Esophagus squamous epithelium (tissue), 5 donors: ENCODE measurements at places on chromosomes 6 and 20. TPM values are rescaled to one million over a fixed set of nuclear protein-coding genes. Genes with fewer than 3 reads are reported as not detected.

DNA sequence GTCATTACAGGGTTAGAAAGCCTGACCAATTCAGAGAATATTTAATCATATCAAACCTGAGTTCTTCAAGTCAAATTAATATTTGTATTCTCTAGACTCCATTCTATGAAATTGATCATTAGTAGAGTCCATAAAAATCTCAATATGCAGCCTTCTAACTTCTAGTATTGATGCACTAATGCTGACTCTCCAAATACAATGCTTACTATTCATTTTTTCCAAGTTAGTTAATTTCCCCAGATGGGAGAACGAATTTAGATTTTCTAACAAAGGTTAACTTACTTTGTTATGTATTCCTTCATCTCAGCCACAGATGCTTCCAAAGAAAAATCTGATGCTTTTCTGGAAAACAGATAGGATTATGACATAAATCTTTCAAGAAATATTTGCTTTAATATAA, 12.4 kb upstream of the NDRG3 start:
- H3K36me3 ChIP-seq, result peaks cover 53% of the 10 kb centered on the region
- no peak for DNase-seq
- H3K27ac ChIP-seq, result no peak overlapping the region

DNA sequence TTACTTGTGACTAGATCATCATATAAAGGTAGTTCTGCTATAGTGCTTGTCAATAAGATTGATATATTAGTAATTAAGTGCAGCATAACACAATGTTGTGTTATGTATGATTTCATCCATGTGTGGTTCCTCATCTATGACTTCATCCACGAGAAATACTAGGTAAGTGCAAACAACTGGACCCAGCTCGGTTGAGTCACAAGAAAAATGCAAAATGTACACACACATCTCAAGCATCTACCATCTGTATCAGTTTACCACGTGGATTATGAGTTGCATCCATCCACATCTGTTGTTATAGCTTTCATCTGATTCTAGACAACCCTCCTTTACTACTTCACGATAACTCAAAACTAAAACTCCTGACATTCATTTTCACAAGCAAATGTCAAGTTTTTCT, 517.0 kb upstream of the CITED2 start:
- H3K27ac ChIP-seq, result no peak overlapping the region
- no peaks in the 10 kb centered on the region for H3K36me3 ChIP-seq
- no peak overlapping the region for H3K4me3 ChIP-seq
- no peaks in the 10 kb centered on the region for H3K27me3 ChIP-seq
- no peaks in the 10 kb centered on the region for H3K4me1 ChIP-seq

GRCh38 chr6:166591961-166592520, 5.6 kb upstream of the RAMACL start:
- no peaks in the 10 kb centered on the region for H3K36me3 ChIP-seq
- DNase-seq, result no peak
- no peak overlapping the region for H3K4me3 ChIP-seq
- peaks cover 43% of the 10 kb centered on the region for H3K4me1 ChIP-seq
- no peaks in the 10 kb centered on the region for H3K27me3 ChIP-seq

DNA sequence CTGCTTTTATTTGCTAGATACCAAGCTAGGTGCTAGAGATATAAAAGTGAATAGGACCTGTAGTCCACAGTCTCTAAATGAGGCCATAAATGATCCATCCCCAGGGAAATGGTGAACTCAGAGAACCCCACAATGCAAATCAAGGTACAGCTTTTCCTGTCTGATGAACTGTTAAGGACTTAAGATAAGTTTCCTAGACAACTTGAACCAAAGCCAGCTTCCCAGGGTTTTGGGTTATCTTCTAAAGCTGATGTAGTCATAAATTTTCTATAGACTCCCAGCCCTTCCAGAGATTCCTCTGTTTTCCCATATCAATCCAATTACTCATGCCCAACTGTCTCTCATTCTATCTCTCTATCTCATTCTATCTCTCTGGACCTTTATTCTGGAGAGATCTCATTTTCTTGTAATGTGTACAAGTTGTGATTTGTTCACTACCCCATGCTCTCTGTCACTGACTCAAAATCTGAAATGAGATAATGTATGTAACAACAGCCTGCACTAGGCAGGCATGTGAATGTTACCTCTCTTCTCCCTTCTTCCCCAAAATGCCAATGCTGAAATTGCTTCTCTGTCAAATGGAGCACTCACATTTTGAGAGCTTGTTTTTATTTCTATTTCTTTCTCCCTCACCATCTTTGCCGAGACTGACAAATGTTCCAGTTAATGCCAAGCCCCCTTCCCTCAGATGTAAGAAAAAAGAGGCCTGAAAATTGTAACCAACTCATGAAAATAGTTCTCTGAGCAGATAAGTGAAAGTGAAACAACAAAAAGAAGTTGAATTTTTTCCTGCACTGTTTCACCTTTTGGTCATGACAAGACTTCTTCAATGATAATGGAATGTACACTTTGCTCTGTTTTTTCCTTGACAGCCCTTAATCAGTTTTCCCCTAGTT, 279.9 kb downstream of the SLC35F1 start:
- no peaks in the 10 kb centered on the region for H3K4me1 ChIP-seq
- no peak for DNase-seq
- H3K36me3 ChIP-seq, result no peaks in the 10 kb centered on the region
- H3K27ac ChIP-seq, result no peak overlapping the region
- H3K4me3 ChIP-seq, result no peak overlapping the region

DNA sequence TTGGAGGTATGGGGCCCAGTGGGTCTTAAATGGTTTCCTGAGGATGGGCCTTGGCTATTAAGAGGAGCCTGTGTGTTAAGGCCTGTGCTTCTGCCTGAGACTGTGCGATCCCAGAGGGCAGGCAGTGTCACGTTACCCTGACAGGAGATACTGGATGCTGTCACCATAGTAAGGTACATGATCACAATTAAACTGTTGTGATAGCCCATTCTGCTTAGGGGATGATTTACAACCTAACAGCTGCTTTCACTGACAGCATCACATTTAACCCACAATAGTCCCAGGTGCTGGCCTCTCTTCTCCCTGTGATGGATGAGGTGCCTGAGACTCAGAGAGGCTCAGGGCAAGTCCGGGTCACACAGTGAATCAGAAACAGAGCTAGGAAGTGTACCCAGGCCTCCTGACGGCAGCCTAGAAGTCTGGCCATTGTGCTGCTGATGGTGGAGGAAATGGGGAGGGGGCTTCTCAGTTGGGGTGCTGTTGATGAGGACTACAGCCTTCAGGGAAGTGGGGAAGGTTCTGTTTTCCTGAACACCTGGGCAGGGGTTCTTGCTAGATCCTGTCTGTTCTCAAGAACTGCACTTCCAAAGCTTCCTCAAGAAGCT, 97.3 kb downstream of the MDGA1 start:
- no peak overlapping the region for H3K4me3 ChIP-seq
- H3K36me3 ChIP-seq, result no peaks in the 10 kb centered on the region
- no peak for DNase-seq

- H3K4me3 ChIP-seq, result no peak overlapping the region
- no peak for DNase-seq
- no peak overlapping the region for H3K27ac ChIP-seq
- H3K4me1 ChIP-seq, result no peaks in the 10 kb centered on the region
- no peaks in the 10 kb centered on the region for H3K27me3 ChIP-seq
Observed at GRCh38 chr6:73174646-73175045, 50.6 kb downstream of the KHDC1L start.

DNA sequence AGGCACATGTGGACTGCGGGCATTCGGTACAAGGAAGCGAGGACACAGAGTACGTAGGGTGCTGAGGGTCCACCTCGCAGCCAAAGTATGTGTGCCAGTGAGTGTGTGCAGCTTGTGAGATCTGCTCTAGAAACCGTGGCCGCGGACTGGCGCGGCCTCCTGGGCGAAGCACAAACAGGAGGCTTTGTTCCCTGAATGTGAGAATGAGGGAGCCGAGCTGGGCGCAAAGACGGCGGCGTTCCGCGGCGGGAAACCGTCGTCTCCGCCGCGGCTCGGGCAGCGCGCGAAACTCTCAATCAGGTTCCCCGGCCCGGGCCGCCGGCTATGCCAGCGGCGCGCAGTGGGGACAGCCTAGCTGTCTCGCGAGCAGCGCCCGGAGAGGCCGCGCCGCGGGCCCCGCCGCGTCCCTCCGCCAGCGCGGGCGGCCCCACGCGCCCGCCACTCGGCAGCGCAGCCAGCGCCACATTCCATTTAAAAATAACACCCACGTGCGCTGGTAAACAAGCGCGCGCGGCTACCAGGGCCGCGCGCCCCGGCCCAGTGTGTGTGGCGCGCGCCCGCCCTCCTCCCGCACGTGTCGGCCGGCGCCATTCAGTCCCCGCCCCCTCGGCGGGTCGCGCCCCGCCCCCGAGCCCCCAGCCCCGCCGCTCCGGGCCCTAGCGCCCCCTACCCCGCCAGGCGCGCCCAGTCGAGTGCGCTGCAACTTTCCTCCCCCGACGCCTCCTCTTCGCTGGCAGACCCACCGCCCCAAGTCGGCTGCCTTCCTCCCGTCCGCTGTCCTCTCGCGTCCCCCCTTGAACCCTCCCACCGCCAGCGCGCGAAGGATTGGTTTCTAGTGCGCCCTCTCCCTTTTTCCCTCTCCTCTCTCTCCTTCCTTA, 3.0 kb upstream of the FOXO3 start:
- H3K4me3 ChIP-seq, result peak overlapping the region; percentile 86
- H3K27ac ChIP-seq, result peak overlapping the region; percentile 100
- peak; percentile 48 for DNase-seq

- H3K4me1 ChIP-seq, result no peaks in the 10 kb centered on the region
- no peaks in the 10 kb centered on the region for H3K36me3 ChIP-seq
- no peak overlapping the region for H3K27ac ChIP-seq
- DNase-seq, result no peak
- no peaks in the 10 kb centered on the region for H3K27me3 ChIP-seq
Observed at GRCh38 chr6:44327096-44327495, 13.9 kb upstream of the AARS2 start.

GRCh38 chr6:80543598-80544222, 437.2 kb downstream of the BCKDHB start:
- H3K4me3 ChIP-seq, result no peak overlapping the region
- no peaks in the 10 kb centered on the region for H3K27me3 ChIP-seq
- no peaks in the 10 kb centered on the region for H3K36me3 ChIP-seq
- H3K4me1 ChIP-seq, result peaks cover 9% of the 10 kb centered on the region
- H3K27ac ChIP-seq, result no peak overlapping the region
- DNase-seq, result no peak

DNA sequence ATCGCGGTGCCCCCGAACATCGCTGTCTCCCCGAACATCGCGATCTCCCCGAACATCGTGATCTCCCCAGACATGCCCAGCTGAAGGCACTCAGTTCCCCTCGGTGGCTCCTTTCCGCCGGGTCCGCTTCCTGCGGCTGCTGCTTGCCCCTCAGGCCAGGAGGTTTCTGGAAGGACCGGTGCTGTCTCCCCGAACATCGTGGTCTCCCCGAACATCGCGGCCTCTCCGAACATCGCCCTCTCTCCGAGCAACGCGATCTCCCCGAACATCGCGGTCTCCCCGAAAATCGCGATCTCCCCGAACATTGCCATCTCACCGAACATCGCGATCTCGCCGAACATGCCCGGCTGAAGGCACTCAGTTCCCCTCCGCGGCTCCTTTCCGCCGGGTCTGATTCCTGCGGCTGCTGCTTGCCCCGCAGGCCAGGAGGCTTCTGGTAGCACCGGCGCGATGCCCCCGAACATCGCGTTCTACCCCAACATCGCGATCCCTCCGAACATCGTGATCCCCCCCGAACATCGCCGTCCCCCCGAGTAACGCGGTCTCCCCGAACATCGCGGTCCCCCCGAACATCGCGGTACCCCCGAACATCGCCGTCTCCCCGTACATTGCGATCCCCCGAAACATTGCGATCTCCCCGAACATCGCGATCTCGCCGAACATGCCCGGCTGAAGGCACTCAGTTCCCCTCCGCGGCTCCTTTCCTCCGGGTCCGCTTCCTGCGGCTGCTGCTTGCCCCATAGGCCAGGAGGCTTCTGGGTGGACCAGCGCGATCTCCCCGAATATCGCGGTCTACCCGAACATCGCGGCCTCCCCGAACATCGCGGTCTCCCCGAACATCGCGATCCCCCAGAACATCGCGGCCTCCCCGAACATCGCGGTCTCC, 808 bp downstream of the ULBP1 start:
- H3K4me3 ChIP-seq, result peak overlapping the region; percentile 71
- DNase-seq, result no peak
- no peak overlapping the region for H3K27ac ChIP-seq
- no peaks in the 10 kb centered on the region for H3K36me3 ChIP-seq

DNA sequence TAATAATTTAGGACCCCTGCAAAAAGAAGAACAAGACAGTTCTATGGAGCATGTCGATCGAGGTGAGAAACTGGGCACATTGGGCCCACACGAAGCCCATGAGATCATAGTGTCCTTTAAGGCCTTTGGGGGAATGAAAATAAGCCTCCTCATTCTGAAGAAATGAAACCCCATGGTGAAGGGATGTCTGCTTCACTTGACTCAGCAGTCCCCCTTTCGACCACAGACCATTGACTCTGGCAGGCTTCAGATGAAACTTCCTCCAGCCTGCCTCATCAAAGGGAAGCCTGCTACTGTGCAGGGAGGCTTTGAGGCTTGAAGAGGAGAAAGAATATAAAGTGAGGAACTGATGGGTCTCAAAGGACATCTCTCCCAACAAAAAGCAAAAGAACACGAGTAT, 144.2 kb upstream of the FBXL4 start:
- no peaks in the 10 kb centered on the region for H3K36me3 ChIP-seq
- H3K27me3 ChIP-seq, result peaks cover 15% of the 10 kb centered on the region
- DNase-seq, result no peak
- no peak overlapping the region for H3K27ac ChIP-seq

- H3K4me3 ChIP-seq, result no peak overlapping the region
- no peaks in the 10 kb centered on the region for H3K36me3 ChIP-seq
- H3K27me3 ChIP-seq, result no peaks in the 10 kb centered on the region
- no peak for DNase-seq
- peaks cover 7% of the 10 kb centered on the region for H3K4me1 ChIP-seq
Observed at GRCh38 chr20:38194971-38195504, 30.0 kb upstream of the TGM2 start.

- no peaks in the 10 kb centered on the region for H3K4me1 ChIP-seq
- no peak overlapping the region for H3K27ac ChIP-seq
- H3K36me3 ChIP-seq, result no peaks in the 10 kb centered on the region
- peaks cover 18% of the 10 kb centered on the region for H3K27me3 ChIP-seq
- H3K4me3 ChIP-seq, result no peak overlapping the region
- no peak for DNase-seq
Observed at GRCh38 chr6:100103194-100103593, 109.2 kb upstream of the MCHR2 start.

DNA sequence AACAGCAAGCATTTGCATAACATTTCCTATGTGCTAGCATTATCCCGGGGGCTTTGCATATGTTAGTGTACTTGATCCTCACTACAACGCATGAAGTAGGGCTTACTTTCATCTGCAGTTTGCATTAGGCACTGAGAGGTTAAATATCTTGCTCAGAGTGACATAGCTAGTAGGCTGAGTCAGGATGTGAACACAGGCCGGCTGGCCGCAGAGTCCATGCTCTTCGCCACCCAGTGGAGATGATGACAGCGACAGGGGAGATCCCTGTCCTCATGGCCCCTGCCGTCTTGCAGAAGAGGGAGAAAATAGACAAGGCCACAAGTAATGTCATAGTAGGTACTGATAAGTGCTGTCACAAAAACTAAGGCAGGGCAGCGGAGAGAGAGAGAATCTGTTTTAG, 46.9 kb downstream of the LYRM4 start:
- peaks cover 6% of the 10 kb centered on the region for H3K4me1 ChIP-seq
- H3K4me3 ChIP-seq, result no peak overlapping the region
- H3K27ac ChIP-seq, result no peak overlapping the region
- DNase-seq, result no peak
- H3K27me3 ChIP-seq, result no peaks in the 10 kb centered on the region

The SLC22A7 gene
- not detected for total RNA-seq

The E2F1 gene
- 3.2 TPM for total RNA-seq

The RIN2 gene
- total RNA-seq, result 58.9 TPM

The DSN1 gene
- 13.0 TPM for total RNA-seq

The ENPP3 gene
- 0.06 TPM for total RNA-seq

The RIMS4 gene
- total RNA-seq, result not detected

The TRAPPC3L gene
- total RNA-seq, result not detected

The CCN6 gene
- total RNA-seq, result not detected
